ENCODE measurements at places on chromosomes 16 and 17.

GRCh38 chr16:27980919-27981700, 82.4 kb downstream of the GSG1L start:
- no peak for DNase-seq

GRCh38 chr17:39576187-39576586, 31.5 kb downstream of the NEUROD2 start:
- DNase-seq, result no peak

DNA sequence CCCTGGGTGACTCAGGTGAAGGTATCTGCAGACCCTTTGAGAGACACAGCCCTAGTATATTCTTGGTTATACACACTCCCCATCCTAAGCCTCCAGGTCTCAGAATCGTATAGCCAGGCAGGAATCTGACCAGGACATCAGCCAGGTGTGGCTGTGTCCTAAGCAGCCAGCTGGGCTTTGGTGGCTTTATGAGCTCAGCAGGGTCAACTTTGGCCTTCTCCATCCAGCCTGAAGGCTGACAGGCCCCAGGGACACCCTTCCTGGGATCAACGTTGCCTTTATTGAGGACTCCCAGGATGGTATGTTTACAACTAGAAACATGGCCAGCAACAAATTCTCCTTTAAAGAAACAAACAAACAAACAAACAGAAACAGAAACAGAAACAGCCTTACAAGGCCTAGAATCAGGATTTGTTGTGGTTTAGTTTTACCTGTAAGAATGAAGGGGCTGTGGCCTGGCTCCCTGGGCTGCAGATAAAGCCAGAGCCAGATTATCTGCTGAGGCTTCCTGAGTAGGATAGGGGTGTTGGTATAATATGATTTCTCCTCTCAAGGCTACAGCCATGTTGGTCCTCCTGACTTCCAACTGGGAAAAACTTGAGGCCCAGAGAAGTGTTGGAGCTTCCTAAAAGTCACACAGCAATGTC, 8.5 kb downstream of the KIF19 start:
- DNase-seq, result no peak

GRCh38 chr16:23962001-23962400, 126.2 kb downstream of the PRKCB start:
- DNase-seq, result no peak

DNA sequence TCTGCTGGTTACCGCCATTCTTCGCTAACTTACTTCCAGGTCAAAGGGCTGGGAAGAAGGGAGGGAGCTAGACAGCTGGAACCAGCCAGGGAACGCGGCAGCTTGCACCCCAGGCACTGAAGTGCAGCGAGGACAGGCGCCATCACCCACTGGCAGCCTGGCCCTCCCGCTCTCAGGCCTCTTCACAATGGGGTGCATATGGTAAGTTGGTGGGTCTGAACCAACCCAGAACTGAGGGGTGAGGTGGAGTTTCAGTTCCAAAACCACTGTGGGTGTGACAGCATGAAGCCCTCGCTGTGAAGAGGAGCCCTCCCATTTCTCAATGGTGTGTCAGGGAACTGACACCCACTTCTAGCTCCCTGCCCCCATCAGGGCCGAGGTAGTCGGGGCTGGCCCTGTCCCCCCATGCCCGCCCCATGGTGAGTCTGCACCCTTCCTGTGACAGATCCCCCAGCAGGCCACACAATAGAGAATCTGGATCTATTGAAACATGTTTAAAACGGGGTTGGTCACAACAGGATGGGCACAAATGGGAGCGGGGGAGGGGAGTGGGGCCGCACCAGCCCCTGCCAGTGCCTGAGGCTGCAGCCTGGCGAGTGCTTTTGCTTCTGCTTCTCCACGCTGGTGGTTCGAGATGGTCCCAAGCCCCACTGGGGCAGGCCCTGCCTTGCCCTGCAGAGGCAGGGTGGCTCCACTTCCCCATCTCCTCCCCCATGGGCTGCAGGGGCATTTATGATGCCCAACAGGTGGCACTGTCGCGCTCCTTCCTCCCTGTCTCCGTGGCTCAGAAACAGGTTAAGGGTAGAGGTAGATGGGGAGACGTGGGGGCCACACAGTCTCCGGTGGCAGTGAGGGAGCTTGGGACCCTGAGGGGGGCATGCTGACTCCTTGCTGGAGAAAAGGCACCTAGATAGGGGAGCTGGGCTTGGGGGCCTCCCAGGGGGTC, 2.3 kb downstream of the LIMD2 start:
- no peak for DNase-seq

DNA sequence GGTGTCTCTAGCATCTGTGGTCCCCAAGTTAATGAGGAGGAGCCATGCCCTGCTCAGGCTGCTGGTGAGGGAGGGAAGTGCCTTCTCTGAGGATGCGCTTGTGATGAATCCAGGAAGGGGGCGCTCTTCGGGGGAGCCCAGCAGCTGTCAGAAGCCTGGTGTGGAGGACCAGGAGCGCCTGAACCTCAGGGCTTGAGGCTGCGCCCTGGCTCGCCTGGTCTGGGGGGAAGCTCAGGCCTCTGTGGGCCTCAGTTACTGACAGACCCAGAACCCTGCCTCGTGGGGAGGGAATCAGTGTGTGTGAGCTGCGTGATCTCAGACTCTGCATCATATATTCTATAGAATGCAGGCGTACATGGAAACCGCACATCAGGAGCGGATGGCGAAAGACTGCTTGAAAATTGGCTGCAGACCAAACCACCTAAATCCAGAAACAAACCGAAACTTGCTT, 126.1 kb downstream of the SEC14L1 start:
- DNase-seq, result no peak

- no peak for DNase-seq
Observed at GRCh38 chr17:56826611-56827414, 6.9 kb downstream of the C17orf67 start.

DNA sequence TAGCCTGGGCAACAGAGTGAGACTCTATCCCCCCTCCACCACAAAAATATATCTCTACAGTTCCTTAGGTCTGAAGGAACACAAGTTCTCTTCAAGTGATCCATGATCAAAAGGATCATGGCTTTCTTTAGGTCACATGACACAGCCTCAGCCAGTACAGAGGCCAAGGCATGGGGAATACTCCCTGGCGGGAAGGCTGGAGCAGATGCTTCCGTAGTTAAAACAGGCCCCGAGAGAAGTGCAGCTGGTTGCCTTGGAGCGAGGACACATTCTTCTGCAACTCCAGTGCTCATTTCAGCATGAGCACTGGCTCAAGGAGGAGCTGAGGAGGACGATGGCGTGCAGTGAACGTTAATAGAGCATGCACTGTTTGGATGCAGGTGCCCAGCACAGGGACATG, 13.5 kb downstream of the CDIP1 start:
- no peak for DNase-seq

- DNase-seq, result no peak
Observed at GRCh38 chr17:71600137-71600789, 520.6 kb upstream of the SOX9 start.

GRCh38 chr17:48213797-48214196, 106.2 kb downstream of the SNX11 start:
- no peak for DNase-seq

GRCh38 chr16:8645141-8645521, 23.6 kb downstream of the METTL22 start:
- no peak for DNase-seq

- DNase-seq, result no peak
Observed at GRCh38 chr16:15961571-15962090, 12.2 kb downstream of the ABCC1 start.
